Umbilical cord (tissue), 2 donors: ENCODE measurements at places on chromosomes 3 and 15. TPM values are rescaled to one million over a fixed set of nuclear protein-coding genes. Genes with fewer than 3 reads are reported as not detected.

FXR1 gene
- 136 TPM for total RNA-seq

CAND2 gene
- total RNA-seq = 2.9 TPM

DNA sequence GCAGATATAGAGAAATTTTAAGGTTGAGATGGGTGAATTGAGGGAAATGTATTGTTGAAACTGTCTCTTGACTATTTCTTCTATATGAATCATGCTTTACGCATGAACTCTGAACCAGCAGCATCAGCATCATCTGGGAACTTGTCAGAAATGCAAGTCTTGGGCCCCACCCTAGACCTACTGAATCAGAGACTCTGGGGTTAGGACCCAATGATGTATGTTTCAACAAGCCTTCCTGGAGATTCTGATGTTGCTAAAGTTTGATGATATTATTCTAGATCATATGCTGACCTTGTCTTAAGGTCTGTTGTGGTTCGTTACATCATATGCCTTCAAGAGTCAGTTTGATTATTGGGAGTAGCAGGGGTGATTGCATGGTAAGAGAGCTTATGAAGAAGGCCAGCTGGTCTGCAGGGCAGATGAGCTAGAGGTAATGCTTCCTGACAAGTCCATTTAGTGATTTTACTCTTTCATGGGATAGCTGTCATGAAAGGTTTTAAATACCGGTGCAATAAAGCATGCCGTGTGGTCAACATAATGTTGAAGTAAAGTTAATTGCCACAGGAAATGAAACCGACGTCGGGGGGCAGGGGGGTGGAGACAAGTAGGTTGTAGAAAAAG, 152.4 kb upstream of the MRPL3 start:
- no peak for DNase-seq

DNA sequence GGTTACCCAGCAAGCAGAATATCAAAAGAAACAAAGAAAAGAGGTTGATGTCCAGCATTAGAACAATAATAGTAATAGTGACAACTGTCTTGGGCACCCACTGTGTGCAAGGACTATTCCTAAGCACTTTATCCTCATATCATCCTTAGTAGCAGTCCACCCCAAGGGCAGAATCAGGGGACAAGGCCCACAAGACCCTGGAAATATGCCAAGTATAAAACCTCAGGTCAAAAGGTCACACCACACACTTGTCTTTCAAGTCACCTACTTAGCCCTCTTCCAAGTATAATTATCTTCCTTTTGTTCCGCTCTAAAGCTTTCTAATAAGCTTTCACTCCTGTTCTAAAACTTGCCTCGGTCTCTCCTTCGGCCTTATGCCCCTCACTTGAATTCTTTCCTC, 124.0 kb upstream of the STT3B start:
- DNase-seq = no peak

TIGIT gene
- total RNA-seq = 5.5 TPM

- DNase-seq = peak; percentile 64
Observed at GRCh38 chr15:41022487-41023090, 69.3 kb downstream of the CHAC1 start.
